ENCODE measurements at places on chromosomes 2 and 18. TPM values are rescaled to one million over a fixed set of nuclear protein-coding genes. Genes with fewer than 3 reads are reported as not detected.

Gene CELF4
- 9.5 TPM for polyA plus RNA-seq

Gene FLACC1
- 1.6 TPM for polyA plus RNA-seq

Gene TGFA
- polyA plus RNA-seq = 1.0 TPM

Gene SP5
- not detected for polyA plus RNA-seq

Gene SLC19A3
- polyA plus RNA-seq = not detected

Gene COL6A3
- 275 TPM for polyA plus RNA-seq

Gene MOB4
- 24.8 TPM for polyA plus RNA-seq

- no peak for DNase-seq
Observed at GRCh38 chr18:63928331-63928730, 20.6 kb downstream of the SERPINB10 start.

DNA sequence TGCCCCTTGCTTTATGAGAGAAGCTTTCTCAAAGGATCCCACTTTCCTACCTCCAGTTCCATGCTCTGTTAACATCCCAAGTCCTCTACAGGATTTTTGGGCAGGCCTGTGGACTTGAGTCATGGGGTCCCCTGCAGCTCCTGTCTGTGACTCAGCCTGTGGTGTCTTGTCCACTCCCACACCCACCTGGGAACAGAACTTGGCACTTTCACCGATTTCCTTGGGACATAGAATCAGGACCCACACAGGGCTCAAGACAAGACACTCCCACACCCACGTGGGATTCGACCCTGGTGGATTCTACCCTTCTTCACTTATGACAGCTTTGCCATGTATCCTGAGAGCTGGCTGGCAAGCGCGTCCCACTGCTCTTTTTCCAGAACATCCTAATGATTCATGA lies 30.7 kb upstream of the HDAC4 start:
- DNase-seq = no peak

DNA sequence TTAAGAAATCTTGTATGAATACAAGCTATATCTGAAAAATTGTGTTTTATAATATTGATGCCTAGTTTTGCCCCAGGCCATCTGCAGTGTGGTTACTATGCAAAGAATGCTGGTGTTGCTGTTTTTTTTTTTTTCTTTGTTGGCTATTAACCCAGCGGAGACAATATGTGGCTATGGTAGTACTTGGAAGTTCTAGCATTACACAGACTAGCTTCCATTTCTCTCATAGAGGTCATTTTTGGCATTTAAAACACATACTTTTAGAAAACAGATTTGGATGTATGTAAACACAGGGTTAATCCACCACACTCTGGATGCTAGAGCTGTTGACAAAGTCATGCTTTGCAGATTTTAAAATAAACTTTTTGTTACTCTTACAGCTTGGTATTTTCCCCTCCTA lies 209.8 kb downstream of the NEDD4L start:
- no peak for DNase-seq

- DNase-seq = no peak
Observed at GRCh38 chr18:37669991-37670534, 104.5 kb upstream of the CELF4 start.

GRCh38 chr18:74148543-74149070 lies 284 bp downstream of the TIMM21 start:
- no peak for DNase-seq

DNA sequence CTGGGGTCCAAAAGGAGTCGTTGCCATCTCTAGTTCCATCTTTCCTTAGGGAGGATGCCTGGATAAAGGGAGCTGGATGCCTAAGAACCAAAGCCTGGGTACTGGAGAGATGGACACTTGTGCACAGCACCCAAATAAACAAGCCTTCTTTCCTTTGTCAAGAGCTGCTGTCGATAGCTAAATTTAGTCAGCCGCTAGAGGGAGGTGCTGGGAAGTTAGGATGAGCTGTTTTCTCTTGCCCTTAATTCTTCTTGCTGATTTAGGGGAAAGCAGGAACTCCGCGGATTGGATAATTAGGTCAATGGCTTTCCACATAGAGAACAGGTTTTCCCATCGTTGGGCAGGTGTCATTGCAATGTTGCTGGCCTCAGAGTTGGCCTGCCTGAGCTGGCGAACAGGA lies 30.9 kb upstream of the SERPINB12 start:
- DNase-seq = no peak

- no peak for DNase-seq
Observed at GRCh38 chr2:108301558-108301957, 12.9 kb downstream of the SULT1C2 start.

DNA sequence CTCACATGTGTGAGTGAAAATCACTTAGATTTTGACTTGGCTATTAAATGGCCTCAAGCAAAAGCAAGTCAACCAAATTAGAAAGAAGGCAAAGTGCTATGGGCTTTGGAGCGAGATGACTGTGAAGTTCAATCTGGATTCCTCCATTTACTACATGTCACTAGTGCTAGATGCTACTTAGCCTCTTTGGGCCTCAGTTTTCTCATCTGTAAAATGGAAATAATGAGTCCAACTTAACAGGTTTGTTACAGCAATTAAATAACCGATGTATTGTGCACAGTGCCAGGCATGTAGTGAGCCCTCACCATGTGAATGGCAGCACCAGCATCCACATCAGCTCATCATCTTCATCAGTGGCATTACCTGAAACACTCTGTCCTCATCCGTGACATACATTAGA lies 376.3 kb downstream of the MTX2 start:
- DNase-seq = no peak

DNA sequence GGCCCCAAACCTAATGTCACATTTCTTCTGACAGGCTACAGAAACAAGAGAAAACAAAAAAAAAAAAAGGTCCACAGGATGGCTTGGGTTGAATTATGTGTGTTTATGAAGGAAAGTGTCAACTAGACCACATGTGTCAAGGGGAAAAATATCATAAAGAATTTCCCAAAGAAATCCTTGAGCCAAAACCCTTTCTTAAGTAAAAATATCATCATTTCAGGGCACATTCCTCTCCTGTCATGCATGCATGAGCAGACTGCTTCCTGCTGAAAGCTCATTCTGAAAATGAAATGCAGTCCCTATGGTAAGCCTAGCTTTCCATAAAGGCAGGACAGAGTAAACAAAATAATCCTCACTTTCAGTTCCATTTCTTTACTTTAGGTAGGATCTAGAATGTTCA lies 85.7 kb upstream of the RBBP8 start:
- DNase-seq = no peak

DNA sequence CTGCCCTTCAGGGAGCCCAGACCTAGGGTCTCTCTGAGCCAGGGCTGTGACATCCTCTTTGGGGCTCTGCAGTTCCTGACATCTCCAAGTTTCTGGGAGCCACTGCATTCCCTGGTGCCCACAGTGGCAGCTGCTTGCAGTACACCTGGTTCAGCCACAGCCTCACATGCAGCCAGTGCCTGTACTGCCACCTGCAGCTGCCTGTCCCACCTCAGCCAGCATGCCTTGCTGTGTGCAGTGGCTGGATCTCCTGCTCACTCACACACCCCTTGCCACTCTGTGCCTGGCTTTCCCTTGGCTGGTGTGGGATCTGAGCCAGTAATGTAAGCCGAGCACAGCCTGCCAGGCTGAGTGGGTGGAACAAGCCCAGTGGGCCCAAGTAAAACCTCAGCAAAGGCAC lies 1288.7 kb downstream of the CNTNAP5 start:
- no peak for DNase-seq

DNA sequence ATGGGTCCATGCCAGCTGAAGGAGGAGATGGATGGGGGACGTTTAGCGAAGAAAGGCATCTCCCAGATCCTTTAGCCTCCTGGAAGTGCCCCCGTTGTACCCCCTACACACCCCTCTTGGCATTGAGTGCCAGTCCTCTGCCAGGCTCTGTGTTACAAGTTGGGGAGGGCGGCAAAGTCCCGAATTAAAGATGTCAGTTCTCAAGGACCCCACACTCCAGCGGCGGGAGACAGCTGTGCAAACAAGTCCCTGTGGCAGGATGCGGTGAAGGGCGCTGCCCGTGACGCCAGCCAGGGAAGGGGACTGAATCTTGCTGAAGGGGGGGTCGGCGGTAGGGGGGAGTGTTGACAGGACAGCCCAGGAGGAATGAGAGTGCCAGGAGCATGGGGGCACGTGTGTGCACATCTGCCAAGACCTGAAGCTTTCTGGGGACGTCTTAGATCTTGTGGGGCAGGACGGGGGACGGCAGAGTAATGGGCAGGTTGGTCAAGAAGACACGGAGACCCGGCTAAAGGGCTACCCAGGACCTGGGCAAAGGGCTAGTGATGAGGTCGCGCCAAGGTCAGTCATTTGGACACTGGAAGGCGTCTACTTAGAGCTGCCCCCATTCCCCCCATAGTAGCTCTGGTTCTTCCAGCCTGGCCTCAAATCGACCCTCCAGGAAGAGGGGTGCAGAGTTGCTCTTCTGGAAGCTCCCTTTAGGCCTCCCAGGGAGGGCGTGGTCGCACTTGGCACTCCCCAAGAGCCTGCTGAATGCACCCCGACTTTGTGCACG lies 2.8 kb upstream of the CTDSP1 start:
- DNase-seq = no peak

GRCh38 chr2:21256006-21256405 lies 132.2 kb downstream of the TDRD15 start:
- DNase-seq = peak; percentile 52

DNA sequence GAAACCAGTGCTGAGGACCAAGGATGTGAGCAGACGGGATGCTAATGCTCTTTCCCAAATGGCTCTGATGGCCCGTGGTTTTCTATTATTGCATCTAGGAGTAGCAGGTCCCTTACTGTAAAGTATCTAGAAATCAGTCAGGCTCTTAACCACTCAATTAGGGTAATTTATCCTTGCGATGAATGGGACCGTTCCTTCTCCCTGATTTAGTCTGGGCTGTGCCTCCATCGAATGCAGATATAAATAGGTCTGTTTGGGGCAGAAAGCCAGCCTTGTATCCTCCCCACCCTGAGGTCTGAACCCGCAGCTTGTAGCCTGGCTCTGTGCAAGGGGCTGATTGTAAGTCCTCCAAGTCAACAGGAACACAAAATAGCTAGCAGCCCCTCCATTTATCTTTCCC lies 9.5 kb upstream of the SMARCAL1 start:
- no peak for DNase-seq

DNA sequence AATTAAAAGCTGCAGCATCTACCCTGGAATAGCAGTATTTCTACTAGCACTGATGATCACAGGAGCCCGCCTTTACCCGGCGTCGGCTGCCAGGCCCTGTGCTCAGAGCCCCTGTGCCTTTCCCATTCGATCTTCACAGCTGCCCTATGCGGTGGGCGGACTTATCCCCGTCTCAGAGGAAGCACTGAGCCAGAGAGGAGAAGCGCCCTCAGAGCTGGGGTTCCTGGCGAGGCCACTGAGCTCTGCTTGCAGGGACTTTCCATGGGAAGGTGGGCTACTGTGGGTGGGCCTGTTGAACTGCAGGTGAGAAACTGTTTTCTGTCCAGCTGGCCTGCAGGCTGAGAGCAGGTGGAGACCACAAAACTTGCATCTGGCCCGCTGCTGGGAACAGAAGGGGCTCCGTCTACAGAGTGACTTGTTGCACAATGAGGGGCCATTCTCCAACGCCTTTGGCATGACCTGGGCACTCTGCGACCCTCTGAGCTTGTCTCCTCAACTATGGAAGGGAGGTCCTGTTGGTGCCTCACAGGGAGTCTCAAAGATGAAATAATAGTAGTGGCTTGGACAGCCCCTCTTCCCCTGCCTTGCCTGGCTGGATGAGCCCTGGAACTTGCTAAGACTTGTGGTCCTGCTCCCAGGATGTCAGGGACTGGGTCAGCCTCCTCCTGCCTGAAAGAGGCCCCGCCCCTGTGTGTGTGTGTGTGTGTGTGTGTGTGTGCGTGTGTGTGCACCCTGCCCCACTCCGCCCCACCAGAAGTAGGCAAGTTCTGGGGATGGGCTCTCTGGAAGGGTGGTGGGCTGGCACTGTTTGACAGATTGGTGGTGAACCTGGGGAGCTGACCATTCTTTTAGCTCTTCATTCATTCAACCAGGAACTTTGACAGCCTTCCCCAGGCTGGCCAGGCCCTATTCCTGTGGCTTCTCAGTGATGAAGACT lies 32.7 kb downstream of the GLI2 start:
- no peak for DNase-seq

- no peak for DNase-seq
Observed at GRCh38 chr2:135552887-135553286, 21.6 kb downstream of the R3HDM1 start.

Measured in muscle of arm (tissue), 14 donors.